Left lobe of liver (tissue), 2 donors: ENCODE measurements at places on chromosomes 3 and 15. TPM values are rescaled to one million over a fixed set of nuclear protein-coding genes. Genes with fewer than 3 reads are reported as not detected.

GRCh38 chr15:75928680-75929608 is 25.3 kb downstream of the FBXO22 start:
- DNase-seq = no peak

DNA sequence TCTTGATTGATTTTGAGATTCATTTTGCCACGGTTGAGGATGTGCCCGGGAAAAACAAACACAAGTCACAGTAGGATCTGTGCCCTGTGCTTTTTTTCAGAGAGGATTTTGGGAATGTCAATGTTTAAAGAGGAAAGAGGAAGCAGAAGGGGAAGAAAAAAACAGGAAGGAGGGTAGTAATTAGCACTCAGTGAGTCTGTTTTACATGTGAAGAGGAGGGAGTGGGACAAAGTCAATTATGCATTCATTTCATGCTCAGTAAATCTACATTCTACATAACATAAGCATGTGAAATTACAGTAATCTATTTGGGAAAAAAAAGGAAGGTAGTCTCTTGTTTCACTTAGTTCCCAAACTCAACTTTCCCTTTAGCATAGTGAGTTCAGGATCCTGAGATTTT is 18.3 kb upstream of the CD200 start:
- no peak for DNase-seq

- no peak for DNase-seq
Measured at GRCh38 chr3:16761571-16761970, 123.2 kb upstream of the PLCL2 start.

- DNase-seq = no peak
Measured at GRCh38 chr3:85554153-85554552, 595.4 kb downstream of the CADM2 start.

DNA sequence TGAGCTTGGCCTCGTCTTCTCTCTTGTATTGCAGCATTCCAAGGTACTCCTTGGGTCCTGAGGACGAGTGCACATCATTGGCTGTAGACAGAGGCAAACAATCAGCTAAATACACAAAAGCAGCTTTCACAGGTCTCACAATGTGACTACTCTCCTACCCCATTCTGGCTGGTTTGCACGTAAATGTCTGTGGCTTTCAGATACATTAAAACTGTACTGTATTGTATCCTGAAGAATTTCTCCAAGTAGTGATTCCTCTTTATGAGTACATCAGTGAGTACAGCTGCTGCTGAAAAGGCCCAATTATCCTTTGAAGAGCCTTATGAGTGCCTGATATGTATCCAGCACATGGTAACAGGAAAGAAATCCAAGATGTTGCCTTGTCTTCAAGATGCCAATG is 22.0 kb upstream of the GNB5 start:
- DNase-seq = no peak

GRCh38 chr15:47506329-47507100 is 210.8 kb upstream of the SEMA6D start:
- no peak for DNase-seq

GRCh38 chr3:65664446-65664845 is 374.3 kb downstream of the MAGI1 start:
- no peak for DNase-seq

Gene TEX55
- not detected for total RNA-seq

Gene MNS1
- total RNA-seq = 0.20 TPM

Gene SLC28A1
- total RNA-seq = 64.6 TPM

Gene SKOR1
- total RNA-seq = 0.13 TPM
